Aortic smooth muscle cell (primary cell): ENCODE measurements at places on chromosomes 12 and 14. TPM values are rescaled to one million over a fixed set of nuclear protein-coding genes. Genes with fewer than 3 reads are reported as not detected.

The KRT79 gene
- not detected in 2 replicates for total RNA-seq

The RBP5 gene
- total RNA-seq: 0.19 TPM in 1 of 2 replicates, not detected in the other

The EPYC gene
- not detected in 2 replicates for total RNA-seq

The PLCZ1 gene
- total RNA-seq: 0.06 and 0.13 TPM in 2 replicates

The PYM1 gene
- 37.4 and 38.1 TPM in 2 replicates for total RNA-seq

The DERA gene
- total RNA-seq: 29.7 and 37.9 TPM in 2 replicates
